ENCODE measurements at places on chromosomes 7 and 10. TPM values are rescaled to one million over a fixed set of nuclear protein-coding genes. Genes with fewer than 3 reads are reported as not detected.

DNA sequence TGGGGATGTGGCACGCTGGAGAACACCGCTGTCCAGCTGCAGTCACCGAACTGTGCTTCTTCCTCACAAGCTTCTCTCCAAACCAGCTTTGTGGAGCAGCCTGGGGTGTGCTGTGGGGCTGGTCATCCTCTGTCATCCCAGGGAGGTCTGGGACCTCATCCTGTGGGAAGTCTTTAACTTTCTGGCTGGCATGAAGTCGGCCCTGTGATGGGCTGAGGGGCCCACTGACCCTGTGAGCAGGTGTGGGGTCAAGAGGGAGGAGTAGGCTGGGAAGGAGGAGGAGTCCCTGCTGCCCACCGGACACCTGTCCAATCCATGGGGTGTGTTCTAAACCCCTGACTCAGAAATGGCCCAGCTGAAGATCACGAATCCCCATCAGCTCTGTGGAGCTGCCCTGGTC is 136.2 kb upstream of the SHH start:
- DNase-seq, result no peak

DNA sequence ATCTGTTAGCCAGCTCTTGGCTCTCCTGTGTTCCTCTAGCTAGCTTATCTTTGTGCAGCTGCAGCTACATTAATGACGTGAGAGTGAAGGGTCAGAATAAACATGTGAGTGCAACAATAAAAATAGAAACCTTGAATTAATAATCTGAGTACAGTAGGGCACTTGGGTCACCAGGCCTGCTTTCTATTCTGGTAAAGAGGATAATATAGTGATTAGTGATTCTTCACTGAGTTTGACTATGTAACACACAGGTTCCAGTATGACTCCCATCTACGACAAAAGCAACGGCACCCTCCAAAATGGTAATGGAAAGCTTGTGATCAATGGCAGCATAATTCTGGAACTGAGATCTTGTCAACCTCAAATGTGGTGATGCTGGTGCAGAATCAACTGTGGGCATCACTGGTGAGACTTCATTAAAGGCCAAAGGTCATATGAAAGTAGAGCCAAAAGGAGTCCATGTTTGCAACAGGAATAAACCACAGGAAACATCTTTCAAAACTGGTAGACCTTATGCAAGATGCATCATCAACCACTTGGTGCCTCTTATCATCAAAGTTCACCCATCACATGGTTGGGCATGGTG is 77.6 kb downstream of the NRBF2 start:
- DNase-seq, result no peak

DNA sequence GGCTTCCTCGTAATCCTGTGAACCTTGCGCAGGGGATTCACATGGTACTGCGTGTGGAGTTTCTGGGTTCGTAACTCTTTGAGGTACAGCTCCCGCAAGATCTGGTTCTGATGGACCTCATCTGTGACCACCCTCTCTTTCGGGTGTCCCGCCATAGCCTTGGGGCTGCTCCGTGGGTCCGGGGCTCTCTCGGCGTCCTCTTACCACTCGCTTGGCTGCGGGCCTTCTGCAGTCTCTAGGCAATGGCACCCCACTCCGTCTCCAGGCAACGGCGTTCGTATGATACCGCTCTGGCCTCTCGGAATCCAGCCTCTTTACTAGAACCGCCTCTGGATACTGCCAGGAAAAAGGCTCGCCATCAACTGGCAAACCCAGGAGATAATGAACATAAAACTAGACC is 54.7 kb upstream of the AMPH start:
- no peak for DNase-seq

DNA sequence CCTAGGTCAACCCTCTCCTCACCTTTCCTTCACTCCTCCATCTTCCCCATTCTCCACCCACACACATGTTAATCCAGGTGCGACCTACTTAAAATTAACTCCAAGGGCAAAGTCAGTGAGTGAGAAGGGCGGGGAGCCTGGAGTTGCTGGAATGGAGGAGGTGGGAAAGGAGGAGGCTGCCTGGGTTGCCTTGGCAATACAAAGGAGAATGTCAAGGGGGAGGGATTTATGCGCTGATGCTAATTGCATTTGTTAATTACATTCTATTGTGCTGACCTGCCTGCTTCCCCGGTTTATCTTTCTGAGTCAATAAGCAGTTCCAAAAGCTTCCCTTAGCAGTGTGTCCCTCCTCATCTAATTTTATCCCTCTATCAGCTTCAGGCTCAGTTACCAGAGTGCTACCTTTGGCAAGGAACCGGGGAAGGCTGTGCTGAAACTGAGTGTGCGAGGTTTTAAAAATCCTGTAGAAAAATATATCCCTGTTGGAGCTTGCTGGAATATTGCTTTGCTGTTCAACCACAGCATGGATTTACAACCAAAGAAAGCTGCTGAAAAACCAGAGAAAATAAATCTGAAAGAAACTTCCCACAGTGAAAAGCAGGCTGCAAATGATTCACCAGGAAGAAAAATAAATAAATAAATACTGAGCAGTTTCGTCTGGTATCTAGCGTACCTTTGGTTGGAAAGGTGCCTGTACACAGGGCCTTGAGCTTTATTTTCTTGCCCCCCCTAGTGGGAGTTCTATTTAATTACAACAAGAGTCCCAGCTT is 113.2 kb upstream of the DGKB start:
- peak; percentile 91 for DNase-seq

GRCh38 chr7:91683823-91684222 is 196.7 kb downstream of the MTERF1 start:
- DNase-seq, result no peak

DNA sequence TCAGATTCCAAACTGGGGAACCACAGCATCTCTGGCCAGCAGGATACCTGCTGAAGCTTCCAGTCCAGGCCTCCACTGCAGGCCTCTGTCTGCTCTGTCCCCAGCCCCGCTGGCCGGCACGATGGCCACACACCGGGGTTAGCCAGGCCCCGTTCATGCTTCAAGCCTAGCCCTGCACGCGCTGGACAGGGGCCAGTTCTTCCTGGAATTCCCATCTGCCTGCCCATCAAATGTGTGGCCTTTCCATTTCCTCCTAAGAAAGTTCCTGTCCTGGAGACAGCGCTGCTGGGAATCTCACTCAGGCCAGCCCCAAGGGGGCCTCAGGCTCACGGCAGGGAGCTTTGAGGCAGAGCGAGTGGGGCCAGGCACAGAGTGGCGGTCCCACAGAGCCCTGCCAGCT is 18.0 kb downstream of the SH2B2 start:
- no peak for DNase-seq

GRCh38 chr7:92456236-92456635 is 9.0 kb downstream of the GATAD1 start:
- DNase-seq, result no peak

Gene PAX2
- total RNA-seq, result not detected
